Mesothelial cell of epicardium (in vitro differentiated cells): ENCODE measurements at places on chromosomes 4 and X. TPM values are rescaled to one million over a fixed set of nuclear protein-coding genes. Genes with fewer than 3 reads are reported as not detected.

GRCh38 chrX:10549280-10549679 lies 71.1 kb downstream of the MID1 start:
- DNase-seq, result no peak
- no peak overlapping the region for H3K4me3 ChIP-seq
- no peaks in the 10 kb centered on the region for H3K27me3 ChIP-seq
- peaks cover 33% of the 10 kb centered on the region for H3K4me1 ChIP-seq

The SATL1 gene
- total RNA-seq, result 0.56 to 0.72 TPM (median 0.58 TPM) in 3 replicates

- H3K4me3 ChIP-seq, result no peak overlapping the region
- no peaks in the 10 kb centered on the region for H3K4me1 ChIP-seq
- H3K27ac ChIP-seq, result no peak overlapping the region
- DNase-seq, result no peak
- H3K36me3 ChIP-seq, result peaks cover 5% of the 10 kb centered on the region
These were observed 94.4 kb downstream of the TLL1 start for GRCh38 chr4:165967486-165967885.

GRCh38 chr4:2789351-2789750 lies 3.5 kb upstream of the SH3BP2 start:
- peaks cover 9% of the 10 kb centered on the region for H3K4me1 ChIP-seq
- peaks cover 6% of the 10 kb centered on the region for H3K27me3 ChIP-seq
- no peak for DNase-seq
- H3K27ac ChIP-seq, result no peak overlapping the region
- H3K36me3 ChIP-seq, result no peaks in the 10 kb centered on the region
- H3K4me3 ChIP-seq, result no peak overlapping the region

DNA sequence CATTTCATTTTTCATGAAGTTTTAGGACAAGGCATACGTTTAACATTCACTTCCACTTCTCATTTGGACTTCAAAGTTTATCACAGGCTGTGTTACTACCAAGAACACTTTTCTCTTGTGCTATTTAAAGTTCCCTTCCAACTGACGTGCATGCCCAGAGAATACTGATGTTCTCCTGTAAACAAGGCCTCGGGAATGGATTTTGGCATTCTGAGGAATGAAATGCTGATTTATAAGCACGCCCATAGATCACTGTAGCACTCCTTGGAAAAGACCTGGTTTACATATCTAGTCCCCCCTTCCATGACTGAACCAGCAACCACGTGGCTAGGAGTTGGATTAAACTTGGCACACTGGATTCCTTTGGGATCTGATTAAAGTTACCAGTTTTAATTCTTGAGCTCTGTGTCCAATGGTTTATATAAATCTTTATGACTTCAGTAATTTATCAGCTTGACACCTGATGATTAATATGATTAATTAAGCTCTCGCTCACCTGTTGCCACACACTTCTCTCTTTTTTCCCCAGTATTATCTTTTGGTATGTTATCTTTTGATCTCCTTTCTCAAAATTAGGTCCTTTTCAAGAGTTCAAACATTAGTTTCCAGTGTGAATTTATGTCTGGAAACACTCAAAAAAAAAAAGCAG lies 122.4 kb upstream of the HAND2 start:
- no peak overlapping the region for H3K4me3 ChIP-seq
- H3K4me1 ChIP-seq, result peaks cover 12% of the 10 kb centered on the region
- H3K27me3 ChIP-seq, result peaks cover 2% of the 10 kb centered on the region
- H3K36me3 ChIP-seq, result no peaks in the 10 kb centered on the region
- no peak overlapping the region for H3K27ac ChIP-seq
- no peak for DNase-seq

DNA sequence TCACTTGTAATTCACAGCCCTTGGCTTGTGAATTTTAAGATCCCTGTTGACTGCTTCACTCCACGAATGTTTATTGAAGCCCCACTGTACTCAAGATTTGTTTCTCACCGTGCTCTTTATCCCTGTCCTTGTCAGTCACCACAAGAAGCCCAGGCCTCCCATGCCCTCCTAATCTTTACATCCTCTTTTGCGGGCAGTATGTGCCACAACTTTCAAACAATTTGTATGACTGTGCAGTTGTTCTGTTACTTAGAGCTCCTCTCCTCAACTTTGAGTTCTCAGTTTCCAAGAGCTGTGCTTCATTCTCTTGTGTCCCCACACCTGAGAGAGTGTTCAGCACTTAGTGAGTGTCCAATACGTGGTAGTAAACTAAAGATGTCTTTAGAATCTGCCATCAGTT lies 467.7 kb downstream of the NKX6-1 start:
- no peaks in the 10 kb centered on the region for H3K36me3 ChIP-seq
- H3K27ac ChIP-seq, result no peak overlapping the region
- H3K4me1 ChIP-seq, result peaks cover 11% of the 10 kb centered on the region
- H3K4me3 ChIP-seq, result no peak overlapping the region
- DNase-seq, result no peak
- no peaks in the 10 kb centered on the region for H3K27me3 ChIP-seq

- no peaks in the 10 kb centered on the region for H3K4me1 ChIP-seq
- no peaks in the 10 kb centered on the region for H3K36me3 ChIP-seq
- no peaks in the 10 kb centered on the region for H3K27me3 ChIP-seq
- H3K27ac ChIP-seq, result no peak overlapping the region
- no peak overlapping the region for H3K4me3 ChIP-seq
These were observed 641.0 kb upstream of the FRG1 start for GRCh38 chr4:189299706-189300105.

- H3K4me1 ChIP-seq, result no peaks in the 10 kb centered on the region
- H3K27ac ChIP-seq, result no peak overlapping the region
- no peak for DNase-seq
- H3K4me3 ChIP-seq, result no peak overlapping the region
- H3K36me3 ChIP-seq, result peaks cover 47% of the 10 kb centered on the region
These were observed 45.0 kb downstream of the CCDC149 start for GRCh38 chr4:24867766-24868296.

- DNase-seq, result no peak
- H3K4me3 ChIP-seq, result no peak overlapping the region
- peaks cover 14% of the 10 kb centered on the region for H3K4me1 ChIP-seq
- no peak overlapping the region for H3K27ac ChIP-seq
These were observed 147.9 kb upstream of the CTSO start for GRCh38 chr4:156101571-156101970.

- no peak for DNase-seq
- H3K36me3 ChIP-seq, result no peaks in the 10 kb centered on the region
- no peak overlapping the region for H3K27ac ChIP-seq
- H3K4me1 ChIP-seq, result no peaks in the 10 kb centered on the region
These were observed 46.5 kb downstream of the IDS start for GRCh38 chrX:149458586-149458985.

The ALB gene
- 0.59 to 1.5 TPM (median 0.63 TPM) in 3 replicates for total RNA-seq

DNA sequence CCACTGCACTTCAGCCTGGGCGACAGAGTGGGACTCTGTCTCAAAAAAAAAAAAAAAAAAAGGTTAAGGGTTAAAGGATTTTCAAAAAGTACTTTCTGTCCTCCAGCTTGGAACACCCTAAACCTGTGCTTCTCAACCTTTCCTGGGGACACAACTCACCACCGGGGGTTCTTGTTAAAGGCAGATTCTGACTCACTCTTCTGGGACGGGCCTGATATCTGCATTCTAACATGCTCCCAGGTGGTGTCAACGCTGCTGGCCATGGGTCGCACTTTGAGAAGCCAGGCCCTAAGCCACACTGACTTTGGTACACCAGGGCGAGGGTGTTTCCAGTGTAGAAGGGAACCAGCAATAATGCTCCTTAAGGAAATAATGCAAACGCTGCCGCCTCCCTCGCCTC lies 46.1 kb downstream of the AFAP1 start:
- no peak overlapping the region for H3K4me3 ChIP-seq
- DNase-seq, result no peak
- H3K27me3 ChIP-seq, result no peaks in the 10 kb centered on the region
- peaks cover 61% of the 10 kb centered on the region for H3K4me1 ChIP-seq
- peaks cover 8% of the 10 kb centered on the region for H3K36me3 ChIP-seq

DNA sequence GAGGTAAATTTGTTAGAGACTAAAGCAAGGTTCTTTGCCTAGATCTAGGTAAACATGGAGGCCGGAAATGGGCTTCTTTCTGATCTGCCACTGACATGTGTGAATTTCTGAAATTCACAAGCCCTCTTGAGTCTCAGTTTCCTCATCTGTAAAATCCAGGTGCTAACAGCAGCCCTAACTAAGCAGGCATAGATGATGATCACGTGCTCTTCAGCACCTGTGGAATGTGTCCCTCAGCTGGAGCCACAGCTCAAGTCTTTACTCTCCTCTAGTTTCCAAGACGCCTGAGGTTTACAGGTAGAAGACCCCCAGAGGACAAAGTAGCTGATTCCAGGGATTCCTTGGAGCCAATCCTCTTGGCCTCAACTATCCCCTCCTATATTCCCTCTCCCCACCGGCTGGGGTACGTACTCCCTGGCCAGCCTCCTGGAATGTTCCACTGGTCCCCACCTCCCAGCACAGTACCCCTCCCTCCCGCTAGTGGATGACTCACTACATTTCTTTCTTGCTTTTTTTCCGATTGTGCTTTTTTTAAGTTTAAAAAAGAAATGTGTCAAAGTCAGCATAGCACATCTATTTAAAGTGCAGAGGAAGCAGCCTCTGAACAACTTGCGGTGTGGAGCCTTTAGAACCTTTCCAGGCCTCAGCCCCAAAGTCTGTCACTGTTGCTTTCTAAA lies 98.4 kb downstream of the PHKA2 start:
- H3K36me3 ChIP-seq, result no peaks in the 10 kb centered on the region
- peak overlapping the region; percentile 77 for H3K27ac ChIP-seq
- no peak for DNase-seq
- peak overlapping the region; percentile 70 for H3K4me3 ChIP-seq
- peaks cover 24% of the 10 kb centered on the region for H3K4me1 ChIP-seq

GRCh38 chrX:10244915-10245622 lies 88.3 kb downstream of the CLCN4 start:
- H3K4me3 ChIP-seq, result no peak overlapping the region
- DNase-seq, result no peak
- H3K36me3 ChIP-seq, result peaks cover 4% of the 10 kb centered on the region

The ABCG2 gene
- total RNA-seq, result 0.82 to 0.92 TPM (median 0.86 TPM) in 3 replicates

The PRSS12 gene
- total RNA-seq, result 43.5 to 46.7 TPM (median 46.2 TPM) in 3 replicates
